ENCODE measurements at places on chromosomes 3 and 15.

GRCh38 chr15:42154956-42155355 lies 1.5 kb downstream of the PLA2G4F start:
- DNase-seq = no peak

DNA sequence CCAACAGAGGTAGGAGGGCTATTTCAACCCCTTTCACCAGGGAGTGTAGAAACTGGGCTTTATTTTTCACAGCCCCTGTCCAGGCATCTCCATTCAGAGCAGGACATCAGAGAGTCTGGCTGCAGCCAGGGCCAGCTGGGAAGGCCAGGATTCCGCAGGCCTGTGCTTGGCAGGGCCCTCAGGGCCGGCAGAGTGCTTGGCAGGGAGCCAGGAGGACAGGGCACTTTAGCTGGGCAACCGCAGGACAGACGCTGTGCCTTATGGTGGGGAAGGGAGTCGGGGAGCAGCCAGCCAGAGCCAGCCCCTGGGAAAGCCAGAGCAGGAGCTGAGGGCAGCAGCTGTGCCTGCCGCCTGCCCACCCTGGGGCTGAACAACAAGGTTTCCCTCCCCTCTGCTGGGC lies 34.5 kb upstream of the IQCF6 start:
- DNase-seq = no peak

- no peak for DNase-seq
Measured at GRCh38 chr3:109685084-109686079, 348.0 kb upstream of the DPPA4 start.

DNA sequence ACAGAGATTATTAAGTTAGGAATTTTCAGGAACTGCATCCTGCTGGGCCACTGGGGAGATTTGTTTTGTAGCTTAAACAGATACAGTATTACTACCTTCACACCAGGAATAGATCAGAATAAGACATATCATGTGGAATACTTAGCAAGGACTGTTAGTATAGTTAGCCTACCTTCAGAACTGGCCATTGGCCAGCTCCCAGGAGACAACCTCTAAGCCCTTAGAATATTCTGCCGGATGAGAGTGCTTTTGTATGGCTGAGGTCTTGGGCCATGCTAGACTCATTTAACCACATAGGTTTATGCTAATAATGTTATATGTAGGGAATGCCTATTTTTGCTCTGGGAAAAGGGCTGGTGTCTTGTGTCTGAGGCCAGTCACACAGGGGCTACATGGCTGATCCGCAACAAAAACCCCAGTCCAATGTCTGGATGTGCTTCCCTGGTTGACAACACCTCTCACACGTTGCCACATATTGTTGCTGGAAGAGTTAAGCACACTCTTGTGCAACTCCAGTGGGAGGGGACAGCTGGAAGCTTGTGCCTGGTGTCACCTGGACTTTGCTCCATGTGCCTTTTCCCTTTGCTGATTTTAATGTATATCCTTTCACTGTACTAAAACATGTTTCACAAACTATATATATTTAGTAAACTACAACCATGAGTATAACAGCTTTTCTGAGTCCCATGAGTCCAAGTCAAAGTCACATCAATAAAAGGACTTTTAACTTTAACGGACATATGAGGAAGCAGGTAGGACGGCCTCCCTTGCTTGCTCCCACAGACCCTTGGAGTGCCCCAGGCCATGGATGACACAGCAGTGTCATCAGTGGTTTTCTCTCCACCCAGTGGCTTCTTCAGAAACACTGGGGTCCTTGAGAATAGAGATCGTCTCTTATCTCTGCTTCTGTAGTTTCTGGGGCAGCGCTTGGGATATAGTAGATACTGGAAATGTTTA lies 118.0 kb upstream of the C3orf80 start:
- no peak for DNase-seq

DNA sequence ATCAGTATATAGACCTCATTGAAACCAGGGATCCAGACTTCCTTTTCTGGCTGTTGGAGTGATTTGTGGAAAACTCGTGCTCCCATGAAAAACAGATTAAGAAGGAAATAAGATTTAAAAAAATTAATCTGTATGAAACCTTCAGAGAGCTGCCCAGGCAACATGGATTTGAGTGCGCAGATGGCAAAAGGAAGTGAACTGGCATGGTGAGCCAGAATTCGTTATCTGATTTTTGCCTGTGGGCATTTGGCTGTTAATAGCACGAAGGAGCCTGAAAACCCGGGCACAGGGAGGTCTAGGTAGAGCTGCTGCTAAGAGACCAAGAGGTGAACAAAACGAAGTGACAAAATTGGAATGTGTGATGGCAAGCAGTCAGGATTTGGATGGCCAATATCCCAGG lies 19.1 kb upstream of the SPINK8 start:
- DNase-seq = no peak

DNA sequence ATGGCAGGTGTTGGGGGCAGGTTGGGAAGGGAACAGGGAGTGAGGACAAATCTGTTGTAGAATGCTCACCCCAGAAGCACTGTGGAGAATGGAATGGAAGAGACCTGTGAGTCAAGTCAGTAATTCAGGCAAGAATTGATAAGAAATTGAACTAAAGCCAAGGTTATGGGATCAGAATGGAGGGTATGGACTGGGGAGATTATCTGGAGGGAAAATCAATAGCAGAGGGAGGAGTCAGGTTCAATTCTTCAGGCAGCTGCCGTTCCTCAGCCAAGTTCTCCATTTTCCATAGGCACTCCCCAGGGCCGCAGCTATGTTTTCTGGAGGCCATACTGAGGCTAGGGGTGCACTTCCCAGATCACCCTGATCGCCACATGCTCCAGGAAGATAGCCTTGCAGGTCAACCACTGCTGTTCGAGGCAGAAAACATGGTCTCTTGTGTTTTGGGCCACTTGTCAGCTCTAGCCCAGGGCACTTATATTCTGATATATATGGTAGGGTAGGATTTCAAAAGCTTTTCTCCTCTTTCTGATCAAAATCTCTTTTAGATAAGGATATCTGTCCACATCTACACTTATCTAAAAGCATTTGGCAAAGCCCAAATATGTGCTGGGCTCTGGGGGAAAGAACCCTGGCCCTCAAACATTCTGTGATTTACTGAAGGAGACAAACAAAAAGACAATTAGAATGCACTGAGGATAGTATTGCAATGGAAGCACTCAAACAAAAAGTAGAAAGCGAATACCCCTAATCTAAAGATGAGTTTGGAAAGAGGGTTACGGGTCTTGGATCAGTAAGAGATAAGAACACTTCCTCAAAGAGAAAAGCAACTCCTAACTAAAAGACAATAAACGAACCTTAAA lies 92.3 kb downstream of the TMEM212 start:
- no peak for DNase-seq

- DNase-seq = no peak
Measured at GRCh38 chr15:85580879-85581278, 200.5 kb downstream of the AKAP13 start.

DNA sequence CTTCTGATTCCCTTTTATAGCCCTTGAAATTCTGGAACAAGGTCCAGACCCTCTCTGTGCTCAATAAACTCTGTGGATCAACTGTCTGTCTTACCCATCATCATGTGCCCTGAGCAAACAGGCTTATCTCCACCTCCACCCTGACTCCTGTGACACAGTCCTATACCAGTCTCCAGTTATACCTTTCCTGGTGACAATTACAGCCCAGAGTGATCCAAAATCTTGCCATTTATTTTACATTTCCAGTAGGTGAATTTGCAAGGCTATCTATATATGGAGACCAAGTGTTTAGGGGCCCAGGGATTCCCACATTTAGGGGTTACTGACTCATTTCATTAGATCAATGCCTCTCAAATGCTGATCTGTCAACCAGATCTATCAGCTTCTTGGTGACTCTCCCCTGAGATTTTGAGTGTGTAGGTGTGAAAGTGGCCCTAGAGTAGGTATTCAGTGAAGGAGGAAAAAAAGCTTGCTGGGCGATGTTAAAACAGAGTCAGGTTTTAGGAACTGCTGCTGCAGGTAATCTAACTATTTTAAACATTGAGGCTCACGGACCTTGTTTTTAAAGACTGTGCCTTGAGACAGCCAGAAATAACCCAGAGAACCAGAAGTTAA lies 229.6 kb upstream of the WNT5A start:
- DNase-seq = no peak

- DNase-seq = no peak
Measured at GRCh38 chr3:72816862-72817355, 31.3 kb downstream of the SHQ1 start.

- no peak for DNase-seq
Measured at GRCh38 chr3:88005066-88005465, 53.7 kb downstream of the CGGBP1 start.

DNA sequence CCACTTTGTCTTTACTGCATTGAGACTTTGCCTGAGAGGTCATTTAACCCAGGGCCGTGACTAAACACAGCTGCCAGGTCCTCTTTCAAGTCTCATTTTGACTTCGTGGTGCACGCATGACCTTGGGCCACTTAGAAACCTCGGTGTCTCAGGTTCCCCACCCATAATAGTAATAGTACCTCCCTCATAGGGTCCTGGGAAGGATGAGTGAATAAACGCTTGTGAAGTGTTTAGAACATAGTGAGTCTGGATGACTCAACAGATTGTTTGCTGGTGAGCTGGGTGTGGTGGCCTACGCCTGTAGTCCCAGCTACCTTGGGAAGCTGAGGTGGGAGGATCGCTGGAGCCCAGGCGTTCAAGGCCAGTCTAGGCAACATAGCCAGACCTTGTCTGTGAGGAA lies 56.3 kb downstream of the BDH1 start:
- no peak for DNase-seq

GRCh38 chr3:32238453-32239306 lies at the start of gene CMTM8:
Gene CMTM8 (plus strand): TSS chr3:32238680. CDS start chr3:32238973, 293 bp downstream.
- no peak for DNase-seq

DNA sequence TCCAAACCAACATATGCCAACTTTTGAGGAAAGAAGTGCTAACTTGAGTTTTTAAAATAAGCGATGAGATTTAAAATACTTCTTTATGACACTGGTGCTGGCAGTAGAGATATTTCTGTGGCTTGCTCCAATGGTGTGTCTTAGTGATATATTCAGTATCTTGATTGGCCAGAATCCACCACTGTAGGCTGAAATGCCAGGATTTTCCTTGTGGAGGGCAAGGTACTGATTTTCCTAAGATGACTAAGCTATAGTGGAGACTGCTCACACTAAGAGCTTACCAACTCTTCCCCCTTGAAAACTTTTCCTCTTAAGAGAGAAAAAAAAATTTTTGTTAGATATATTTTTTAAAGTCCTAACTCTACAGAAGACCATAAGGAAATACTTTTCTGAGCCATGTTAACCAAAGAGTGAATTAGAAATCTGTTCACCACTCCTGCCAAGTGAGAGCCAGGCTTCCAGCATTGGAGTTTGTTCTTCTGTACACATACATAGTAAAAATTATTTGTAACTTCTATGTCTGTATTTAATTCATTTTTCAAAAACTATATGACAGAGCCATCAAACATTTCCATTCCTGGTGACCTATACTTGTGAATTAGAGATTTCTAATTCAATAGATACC lies 109.1 kb downstream of the PPP2R3A start:
- DNase-seq = no peak

- DNase-seq = no peak
Measured at GRCh38 chr3:94101860-94102259, 39.0 kb downstream of the NSUN3 start.

GRCh38 chr15:66826507-66826906 lies 124.5 kb downstream of the SMAD6 start:
- DNase-seq = no peak

DNA sequence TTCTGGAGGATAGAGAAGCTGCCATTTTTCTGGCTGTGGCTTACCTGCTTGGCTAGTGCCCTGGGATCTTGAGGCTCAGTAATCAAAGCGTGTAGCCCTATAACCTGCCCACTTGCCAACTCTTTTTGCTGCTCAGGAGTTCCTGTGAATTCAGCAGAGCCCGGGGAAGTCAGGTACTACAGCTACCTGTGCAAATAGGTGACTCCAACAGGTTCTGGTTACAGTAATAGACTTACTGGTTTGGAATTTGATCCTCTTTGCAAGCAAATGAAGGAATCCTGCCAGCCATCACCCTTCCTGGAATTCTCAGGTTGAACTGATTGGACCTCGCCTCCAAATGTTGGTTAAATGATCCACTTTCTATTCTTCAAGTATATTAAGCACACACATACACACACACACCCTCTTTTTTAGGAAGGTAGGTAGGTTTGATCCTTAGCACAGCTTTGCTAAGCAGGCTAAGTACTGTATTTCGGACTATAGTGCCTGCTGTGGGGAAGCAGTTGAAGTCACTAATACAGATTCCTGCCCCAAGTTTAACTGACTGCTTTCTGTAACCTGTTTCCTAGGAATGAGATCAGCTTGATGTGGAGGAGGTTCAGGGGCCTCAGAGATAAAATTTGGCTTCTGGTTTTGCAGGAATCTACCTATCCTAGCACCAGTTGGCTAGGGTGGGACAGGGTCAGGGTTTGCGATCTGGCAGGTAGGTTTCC lies 2.3 kb downstream of the PPCDC start:
- DNase-seq = no peak

GRCh38 chr3:195771646-195772300 lies 40.0 kb downstream of the MUC4 start:
- no peak for DNase-seq

DNA sequence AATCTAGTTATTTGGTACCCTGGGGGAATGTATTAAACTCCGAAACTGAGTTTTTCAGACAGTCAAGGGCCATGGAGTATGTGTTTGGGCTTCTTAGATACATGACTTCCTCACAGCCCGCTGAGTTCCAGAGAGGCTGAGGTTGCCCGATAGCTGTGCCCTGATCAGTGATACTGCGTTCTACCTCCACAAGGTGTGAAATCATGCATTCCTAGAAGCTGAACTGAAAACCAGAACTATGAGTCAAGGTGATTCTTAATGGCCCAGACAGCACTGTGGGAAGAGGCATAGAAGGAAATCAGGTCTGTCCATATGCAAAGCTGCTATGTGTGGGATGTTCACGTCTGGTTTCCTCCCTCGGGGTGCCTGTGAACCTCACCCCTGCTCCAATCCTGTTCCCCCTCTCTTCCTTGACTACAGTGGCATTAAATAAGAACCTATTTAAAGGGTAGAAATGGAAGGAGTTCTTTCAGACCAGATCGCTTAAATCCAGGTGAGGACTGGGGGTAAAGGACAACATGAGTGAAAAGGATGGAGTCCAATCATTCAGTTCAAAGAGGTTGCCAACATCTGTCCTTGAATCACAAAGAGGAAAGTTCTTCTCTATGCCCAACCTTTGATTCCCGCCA lies 74.3 kb downstream of the MYO1E start:
- DNase-seq = no peak

- no peak for DNase-seq
Measured at GRCh38 chr15:100156201-100156600, 185.6 kb downstream of the ADAMTS17 start.

DNA sequence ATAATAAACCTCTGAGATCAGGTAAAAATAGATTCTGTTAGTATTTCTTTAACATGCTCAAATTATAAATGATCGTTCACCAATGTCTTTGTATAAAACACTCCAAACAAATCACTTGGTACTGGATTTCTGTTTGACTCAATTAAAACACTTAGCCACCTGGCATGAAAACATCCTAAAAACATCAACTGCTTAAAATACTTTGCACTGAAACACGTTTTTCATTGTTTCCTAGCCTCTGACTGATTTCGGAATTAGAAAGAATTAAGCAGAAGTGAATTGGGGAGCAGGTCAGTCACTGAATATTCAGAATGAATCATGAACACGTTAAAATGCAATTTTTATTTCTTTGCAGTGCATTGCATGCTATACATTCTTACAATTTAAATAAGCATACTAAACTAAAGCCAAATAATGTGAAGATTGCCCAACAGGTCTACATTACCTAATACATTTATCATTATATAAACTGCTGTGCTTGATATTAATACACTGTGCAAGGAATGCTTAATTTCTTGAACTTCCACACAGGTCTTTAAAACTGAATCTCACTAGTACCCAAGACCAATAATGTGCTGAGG lies 1.6 kb downstream of the THRB start:
- no peak for DNase-seq

GRCh38 chr15:39855400-39855799 lies 64.7 kb downstream of the GPR176 start:
- DNase-seq = no peak

- DNase-seq = no peak
Measured at GRCh38 chr3:150264561-150265279, 143.4 kb upstream of the TSC22D2 start.
